Activated CD8-positive, alpha-beta T cell treated with anti-CD3 and anti-CD28 coated beads for 36 hours (primary cell): ENCODE measurements at places on chromosomes 6 and 20. TPM values are rescaled to one million over a fixed set of nuclear protein-coding genes. Genes with fewer than 3 reads are reported as not detected.

DNA sequence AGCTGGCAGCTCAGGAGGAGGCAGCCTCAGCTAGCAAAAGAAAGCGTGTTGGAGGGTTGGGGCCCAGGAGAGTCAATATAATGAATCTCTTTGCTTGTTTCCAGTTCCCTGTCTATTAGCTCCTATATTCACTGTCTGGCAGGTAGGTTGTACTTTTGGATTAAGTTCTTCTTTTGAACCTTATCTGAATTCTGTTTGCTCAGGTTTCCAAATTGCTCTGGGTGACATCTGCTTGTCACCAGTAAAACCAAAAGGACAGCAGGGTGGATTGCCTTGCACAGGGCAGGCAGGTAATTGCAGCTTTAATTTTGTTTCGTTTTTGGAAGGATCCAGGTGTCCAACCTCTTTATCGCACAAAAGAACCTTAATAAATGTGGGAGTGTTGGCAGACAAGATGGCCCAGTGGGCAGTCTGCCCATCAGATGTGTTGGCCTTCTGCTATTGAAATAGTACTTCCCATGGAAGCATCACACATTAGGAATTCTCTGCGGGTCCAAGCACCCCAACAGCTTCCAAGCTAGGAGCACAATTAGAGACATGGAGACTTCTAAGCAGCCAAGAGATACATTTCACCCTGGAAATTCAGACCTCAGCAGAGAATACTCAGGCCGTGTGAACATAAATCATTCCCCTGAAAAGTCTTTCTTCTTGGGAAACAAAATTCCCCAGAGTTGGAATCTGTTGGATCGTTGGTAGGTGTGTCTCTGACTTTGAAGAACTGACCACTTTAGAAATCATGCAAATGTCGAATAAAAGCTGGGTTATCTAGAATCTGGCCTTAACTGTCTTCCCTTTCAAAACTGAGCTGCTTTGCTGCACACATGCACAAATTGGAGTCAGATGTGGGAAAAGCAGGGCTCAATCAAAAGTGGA lies 286.9 kb upstream of the BMP2 start:
- no peak for DNase-seq
- H3K27me3 ChIP-seq = no peaks in the 10 kb centered on the region
- no peak overlapping the region for H3K4me3 ChIP-seq
- H3K4me1 ChIP-seq = no peaks in the 10 kb centered on the region
- H3K27ac ChIP-seq = no peak overlapping the region

Gene ELOVL2
- not detected for total RNA-seq

Gene OR2J3
- total RNA-seq = not detected

Gene ME1
- total RNA-seq = 0.25 TPM

- H3K4me3 ChIP-seq = no peak overlapping the region
- no peaks in the 10 kb centered on the region for H3K4me1 ChIP-seq
- H3K27ac ChIP-seq = no peak overlapping the region
These were observed 113.2 kb upstream of the KCNG1 start for GRCh38 chr20:51135926-51136715.

Gene CYP21A2
- 0.27 TPM for total RNA-seq

Gene MCHR2
- not detected for total RNA-seq

Gene SEMG1
- not detected for total RNA-seq

GRCh38 chr6:168852376-168852884 lies 401.2 kb downstream of the THBS2 start:
- no peak overlapping the region for H3K4me3 ChIP-seq
- H3K36me3 ChIP-seq = no peaks in the 10 kb centered on the region
- H3K27ac ChIP-seq = no peak overlapping the region
- DNase-seq = no peak

- H3K27me3 ChIP-seq = peaks cover 6% of the 10 kb centered on the region
- no peak for DNase-seq
- no peaks in the 10 kb centered on the region for H3K4me1 ChIP-seq
- H3K36me3 ChIP-seq = no peaks in the 10 kb centered on the region
These were observed 142.0 kb upstream of the SOX4 start for GRCh38 chr6:21451546-21452013.

Gene C6orf132
- total RNA-seq = 0.13 TPM

Gene RANBP9
- total RNA-seq = 53.3 TPM

DNA sequence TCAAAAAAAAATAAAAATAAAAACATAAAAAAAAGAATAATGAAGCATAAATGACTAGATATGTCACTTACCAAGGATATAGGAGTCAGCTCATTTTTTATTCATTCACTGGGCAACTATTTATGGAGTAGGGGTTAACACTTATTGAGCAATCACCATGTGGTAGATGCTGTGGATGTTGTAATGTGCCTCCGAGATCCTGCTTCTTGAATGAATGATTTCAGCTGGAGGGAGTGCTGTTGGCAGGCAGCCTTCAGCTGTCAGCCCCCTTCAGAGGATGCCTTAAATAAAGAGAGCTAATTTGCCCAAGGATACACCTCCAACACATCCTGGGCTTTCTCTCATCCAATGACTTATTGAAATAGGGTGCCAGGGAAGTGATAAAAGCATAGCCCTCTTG lies 229.5 kb upstream of the DTNBP1 start:
- no peak overlapping the region for H3K4me3 ChIP-seq
- DNase-seq = no peak
- no peaks in the 10 kb centered on the region for H3K27me3 ChIP-seq
- H3K36me3 ChIP-seq = no peaks in the 10 kb centered on the region

- no peak for DNase-seq
- H3K4me3 ChIP-seq = no peak overlapping the region
- no peak overlapping the region for H3K27ac ChIP-seq
- H3K36me3 ChIP-seq = no peaks in the 10 kb centered on the region
- H3K4me1 ChIP-seq = no peaks in the 10 kb centered on the region
These were observed 85.3 kb downstream of the CD164 start for GRCh38 chr6:109296971-109297372.

DNA sequence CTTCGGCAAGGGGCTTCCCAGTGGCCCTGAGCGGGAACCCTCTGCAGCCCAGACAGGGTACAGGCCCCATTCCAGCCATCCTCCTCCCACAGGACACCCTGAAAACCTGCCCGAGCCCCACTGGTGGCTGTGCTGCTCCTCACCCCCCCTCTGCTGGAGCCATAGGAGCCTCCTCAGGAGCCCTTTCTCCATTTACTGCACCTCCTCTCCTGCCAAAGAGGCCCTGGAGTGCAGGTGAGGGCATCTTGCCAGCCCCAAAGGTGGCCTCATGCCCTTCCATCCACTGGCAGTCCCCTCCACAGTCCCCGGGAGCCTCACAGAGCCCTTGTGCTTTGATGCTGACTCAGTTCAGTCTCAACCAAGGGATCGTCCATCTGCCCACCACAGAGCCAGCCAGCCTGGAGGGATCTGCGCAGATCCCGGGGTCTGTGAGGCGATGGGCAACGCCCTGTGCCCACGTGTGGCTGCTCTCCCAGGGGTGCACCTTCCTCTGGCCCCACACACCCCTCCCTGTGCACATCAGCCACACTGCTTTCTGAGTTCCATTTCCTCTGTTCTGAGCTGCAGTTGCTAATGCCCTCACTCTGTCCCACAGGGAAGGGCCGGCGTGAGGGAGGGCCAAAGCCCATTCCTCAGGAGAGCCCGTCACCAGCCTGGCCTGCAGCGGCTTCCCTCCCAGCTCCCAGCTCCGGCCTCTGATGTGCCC lies 228.5 kb downstream of the DLL1 start:
- H3K27ac ChIP-seq = no peak overlapping the region
- H3K27me3 ChIP-seq = peaks cover 1% of the 10 kb centered on the region
- H3K4me3 ChIP-seq = no peak overlapping the region
- no peak for DNase-seq
- no peaks in the 10 kb centered on the region for H3K4me1 ChIP-seq

DNA sequence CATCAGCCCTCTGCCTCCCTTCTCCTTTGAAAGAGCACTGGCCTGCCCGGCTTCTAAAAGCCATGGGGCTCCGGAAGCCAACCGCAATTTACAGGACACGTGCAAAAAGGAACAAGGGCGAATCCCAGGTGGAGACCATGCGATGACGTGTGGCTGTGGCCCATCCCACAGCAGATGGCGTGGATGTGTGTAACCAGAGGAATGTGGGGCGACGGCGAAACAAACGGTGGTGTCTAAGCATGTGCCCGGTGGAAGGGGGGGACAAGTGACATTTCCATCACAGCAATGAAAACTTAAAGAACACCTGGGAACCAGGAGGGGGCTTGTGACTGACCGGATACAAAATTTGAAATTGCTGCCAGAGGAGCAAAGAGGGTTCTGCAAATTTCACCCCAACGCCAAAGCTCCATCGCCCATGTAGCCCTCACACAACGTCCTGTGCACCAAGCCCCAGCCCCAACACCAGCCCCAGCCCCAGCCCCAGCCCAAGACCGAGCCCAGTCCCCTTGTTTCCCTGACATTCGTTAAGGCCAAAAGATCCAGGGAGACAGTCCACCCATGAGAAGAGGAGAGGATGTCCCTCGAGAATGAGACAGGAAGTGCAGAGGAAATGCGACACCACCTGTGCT lies 159.7 kb upstream of the ZNF337 start:
- H3K27me3 ChIP-seq = peaks cover 63% of the 10 kb centered on the region
- no peak overlapping the region for H3K4me3 ChIP-seq
- no peak for DNase-seq
- H3K27ac ChIP-seq = no peak overlapping the region

GRCh38 chr6:100512203-100512862 lies 47.6 kb upstream of the SIM1 start:
- H3K27ac ChIP-seq = no peak overlapping the region
- no peak overlapping the region for H3K4me3 ChIP-seq
- H3K4me1 ChIP-seq = no peaks in the 10 kb centered on the region
- peaks cover 37% of the 10 kb centered on the region for H3K36me3 ChIP-seq

Gene PM20D2
- total RNA-seq = 25.4 TPM

- peaks cover 20% of the 10 kb centered on the region for H3K27me3 ChIP-seq
- DNase-seq = peak; percentile 54
- no peak overlapping the region for H3K4me3 ChIP-seq
- peak overlapping the region; percentile 53 for H3K27ac ChIP-seq
These were observed 30.6 kb downstream of the SPINT4 start for GRCh38 chr20:45752746-45753145.

Gene SYCP2
- total RNA-seq = 3.9 TPM

Gene ERVFRD-1
- not detected for total RNA-seq

- no peaks in the 10 kb centered on the region for H3K36me3 ChIP-seq
- no peak overlapping the region for H3K4me3 ChIP-seq
- no peak for DNase-seq
- peaks cover 5% of the 10 kb centered on the region for H3K27me3 ChIP-seq
These were observed 76.6 kb upstream of the CCDC167 start for GRCh38 chr6:37576336-37576737.

DNA sequence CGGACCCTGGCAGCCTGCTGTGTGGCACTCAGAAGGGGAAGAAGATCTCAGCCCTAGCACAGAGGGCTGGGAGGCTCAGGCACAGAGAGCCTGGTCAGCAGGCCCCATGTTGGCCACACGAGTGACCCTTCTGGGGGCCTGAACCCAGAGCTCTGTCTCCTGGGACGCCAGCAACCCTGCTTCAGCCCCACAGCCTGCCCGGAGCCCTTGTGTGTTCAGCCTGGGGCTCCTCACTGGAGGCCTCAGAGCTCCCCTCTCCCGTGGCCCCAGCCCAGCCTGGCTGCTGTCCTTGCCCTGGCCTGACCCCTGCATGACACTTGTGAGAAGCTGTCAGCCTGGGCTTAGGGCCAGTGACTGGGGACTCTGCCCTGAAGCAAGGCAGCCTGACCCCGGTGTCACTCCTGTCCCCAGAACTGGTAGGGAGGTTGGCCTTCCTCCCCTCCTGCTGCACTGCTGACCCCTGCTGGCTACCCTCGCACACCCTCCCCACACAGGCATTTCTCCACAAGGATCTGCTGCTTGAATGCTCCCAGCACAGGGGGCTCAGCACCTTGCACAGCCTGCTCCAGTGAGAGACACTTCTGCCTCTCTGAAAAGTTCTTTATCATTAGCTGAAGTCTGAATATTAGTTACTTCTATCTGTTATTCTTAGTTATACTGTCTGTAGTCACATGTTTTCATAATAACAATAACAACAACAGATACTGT lies 15.4 kb upstream of the IP6K3 start:
- no peaks in the 10 kb centered on the region for H3K36me3 ChIP-seq
- H3K27ac ChIP-seq = no peak overlapping the region
- H3K27me3 ChIP-seq = peaks cover 4% of the 10 kb centered on the region
- peak; percentile 68 for DNase-seq
- peaks cover 5% of the 10 kb centered on the region for H3K4me1 ChIP-seq
- H3K4me3 ChIP-seq = no peak overlapping the region

DNA sequence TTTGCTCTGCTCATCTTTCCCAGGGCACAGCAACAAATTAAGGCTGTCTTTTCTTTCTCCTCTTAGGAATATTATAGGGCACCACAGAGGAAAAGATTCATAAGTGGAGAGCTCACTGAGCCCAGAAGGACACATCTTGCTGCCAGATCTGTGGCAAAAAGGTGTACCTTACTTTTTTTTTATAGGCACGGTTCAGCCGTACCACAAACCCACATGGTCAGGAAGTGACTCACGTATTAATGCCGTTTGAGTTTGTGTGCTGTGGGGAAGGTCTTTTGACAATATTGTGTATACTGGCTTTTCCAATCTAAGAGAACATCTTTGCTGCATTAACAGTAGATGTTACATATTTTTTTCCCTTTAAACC lies 28.4 kb downstream of the PAQR8 start:
- peaks cover 15% of the 10 kb centered on the region for H3K36me3 ChIP-seq
- H3K4me1 ChIP-seq = peaks cover 84% of the 10 kb centered on the region
- peak; percentile 73 for DNase-seq
- peak overlapping the region; percentile 54 for H3K4me3 ChIP-seq
- no peaks in the 10 kb centered on the region for H3K27me3 ChIP-seq

DNA sequence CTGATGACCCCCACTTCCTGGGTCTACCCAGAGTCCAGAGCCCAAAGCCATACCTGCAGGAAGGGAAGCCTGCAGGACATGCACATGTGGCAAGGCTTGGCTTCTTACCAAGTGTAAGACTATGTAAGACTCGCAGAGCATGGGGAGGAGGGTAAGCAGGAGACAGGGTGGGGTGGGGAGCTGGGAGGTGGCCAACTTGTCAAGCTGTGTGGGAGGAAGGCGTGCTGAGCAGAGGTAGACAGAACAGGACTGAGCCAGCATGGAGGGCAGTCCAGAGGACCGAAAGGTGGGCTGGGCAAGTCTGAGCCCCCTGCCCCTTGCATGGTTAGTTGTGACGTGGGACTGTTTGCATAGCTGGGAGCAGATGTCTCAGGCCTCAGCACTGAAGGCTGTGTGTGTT lies 53.4 kb upstream of the RNF24 start:
- H3K36me3 ChIP-seq = no peaks in the 10 kb centered on the region
- no peak overlapping the region for H3K4me3 ChIP-seq
- peaks cover 2% of the 10 kb centered on the region for H3K4me1 ChIP-seq
- H3K27ac ChIP-seq = no peak overlapping the region
